Thyroid gland (tissue), 4 donors: ENCODE measurements at places on chromosomes 1 and 21.

DNA sequence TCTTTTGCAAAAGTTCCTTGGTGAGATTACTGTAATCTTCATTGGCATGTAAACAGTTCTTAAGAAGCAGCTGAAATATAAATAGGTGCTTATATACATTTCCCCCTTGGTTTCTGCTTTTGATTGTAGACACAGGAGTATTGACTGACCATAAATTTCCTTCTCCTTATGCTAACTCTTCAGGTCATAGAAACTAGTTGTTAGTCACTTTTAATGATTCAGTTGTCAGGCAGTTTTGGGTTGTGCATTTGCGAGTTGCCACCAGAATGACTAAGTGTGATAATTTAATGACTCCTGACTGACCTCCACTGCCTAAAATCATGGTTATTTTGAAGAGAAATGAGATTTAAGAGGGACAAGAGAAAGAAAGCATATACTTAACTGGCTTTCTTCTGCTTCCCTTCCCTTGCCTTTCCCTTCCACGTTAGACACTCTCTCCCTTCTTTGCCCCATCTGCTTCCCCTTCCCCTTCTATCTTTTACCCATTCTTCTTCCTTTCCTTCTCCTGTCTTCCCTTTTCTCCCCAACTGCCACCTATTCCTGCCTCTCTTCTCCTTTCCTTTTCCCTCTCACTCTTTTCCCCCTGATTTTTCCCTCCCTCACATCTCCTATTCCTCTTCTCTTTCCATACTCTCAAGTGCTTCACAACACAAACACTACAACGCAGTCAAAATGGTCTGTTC is 12.3 kb downstream of the ZMPSTE24 start:
- no peak for DNase-seq

GRCh38 chr1:116001739-116002487 is 25.6 kb downstream of the SLC22A15 start:
- DNase-seq, result peak; percentile 52

- no peak for DNase-seq
These were observed 58.3 kb upstream of the B3GALNT2 start for GRCh38 chr1:235562589-235562988.

DNA sequence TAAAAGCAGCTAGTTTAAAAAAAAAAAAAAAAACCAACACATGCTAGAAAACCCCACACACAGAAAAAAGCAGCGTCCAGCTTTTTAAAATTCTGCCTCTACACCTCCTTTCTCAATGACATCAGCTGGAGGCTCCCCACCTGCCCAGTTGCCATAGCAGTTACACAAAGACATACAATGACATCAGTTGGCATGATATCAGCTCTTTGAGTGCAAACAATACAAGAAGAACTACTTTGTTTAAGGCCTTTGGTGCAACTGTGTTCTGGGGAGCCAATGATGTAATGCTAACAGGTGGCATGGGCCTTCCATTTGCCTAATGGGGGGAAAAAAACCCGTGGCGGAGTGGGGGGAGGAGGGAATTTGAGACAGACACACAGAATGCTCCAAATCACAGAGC is 32.9 kb downstream of the DUSP10 start:
- peak; percentile 44 for DNase-seq

- DNase-seq, result peak; percentile 43
These were observed 18.5 kb upstream of the SAMD11 start for GRCh38 chr1:905071-905749.

GRCh38 chr1:5661196-5662085 is 330.8 kb downstream of the NPHP4 start:
- DNase-seq, result no peak

DNA sequence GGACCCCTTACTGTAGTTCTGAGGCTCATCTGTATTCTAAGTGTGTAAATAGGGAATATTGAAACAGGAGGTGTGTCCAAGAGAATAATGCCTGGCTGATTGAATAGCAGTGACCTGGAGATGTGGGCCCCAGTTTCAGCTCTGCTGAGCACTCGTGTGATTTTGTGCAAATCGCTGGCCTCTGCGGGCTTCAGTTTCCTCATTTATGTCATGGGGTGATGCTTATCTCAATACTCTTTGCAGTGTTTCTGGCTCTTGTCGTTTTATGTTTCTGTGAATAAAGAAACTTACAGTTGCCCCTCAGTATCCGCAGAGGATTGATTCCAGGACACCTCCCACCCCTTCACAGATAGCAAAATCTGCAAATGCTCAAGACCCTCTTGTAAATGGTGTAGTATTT is 5.0 kb downstream of the COG2 start:
- DNase-seq, result no peak

GRCh38 chr1:1099506-1100183 is 16.2 kb downstream of the C1orf159 start:
- DNase-seq, result no peak

DNA sequence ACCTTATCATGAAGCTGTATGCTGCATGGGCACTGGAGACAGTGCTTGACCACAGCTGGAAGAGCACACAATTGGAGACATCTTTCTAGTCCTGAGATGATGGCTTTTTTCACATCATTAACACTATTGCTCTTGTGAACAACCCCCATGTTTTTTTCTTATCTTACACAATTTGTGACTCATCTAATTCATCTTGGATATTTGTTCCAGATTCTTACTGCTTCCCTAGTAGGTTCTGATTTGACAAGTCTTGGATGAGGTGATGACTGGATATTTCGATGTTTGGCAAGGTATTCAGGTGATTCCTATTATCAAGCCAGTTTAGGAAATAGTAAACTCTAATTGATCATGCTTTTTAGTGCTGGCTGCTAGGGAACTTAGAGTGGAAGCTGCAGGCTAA is 23.7 kb downstream of the HLX start:
- no peak for DNase-seq

DNA sequence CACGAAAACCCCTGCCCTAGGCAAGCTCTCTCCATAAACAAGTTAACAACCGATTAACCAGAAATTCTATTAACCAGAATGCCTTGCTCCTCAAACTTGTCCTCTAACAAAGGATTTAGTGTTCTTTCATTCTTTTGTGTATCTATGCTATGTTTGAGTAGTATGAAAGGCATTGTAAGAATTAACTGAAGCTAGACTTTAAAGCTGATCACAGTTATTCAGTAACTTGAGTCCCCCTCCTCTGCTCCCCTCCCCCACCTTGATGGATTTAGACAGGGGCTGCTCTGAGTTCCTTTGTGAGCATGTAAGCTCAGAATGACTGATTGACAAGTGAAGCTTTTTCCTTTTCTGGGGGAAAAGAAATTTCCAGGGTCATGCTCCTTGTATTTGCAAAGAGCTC is 257.6 kb downstream of the TTLL7 start:
- no peak for DNase-seq

DNA sequence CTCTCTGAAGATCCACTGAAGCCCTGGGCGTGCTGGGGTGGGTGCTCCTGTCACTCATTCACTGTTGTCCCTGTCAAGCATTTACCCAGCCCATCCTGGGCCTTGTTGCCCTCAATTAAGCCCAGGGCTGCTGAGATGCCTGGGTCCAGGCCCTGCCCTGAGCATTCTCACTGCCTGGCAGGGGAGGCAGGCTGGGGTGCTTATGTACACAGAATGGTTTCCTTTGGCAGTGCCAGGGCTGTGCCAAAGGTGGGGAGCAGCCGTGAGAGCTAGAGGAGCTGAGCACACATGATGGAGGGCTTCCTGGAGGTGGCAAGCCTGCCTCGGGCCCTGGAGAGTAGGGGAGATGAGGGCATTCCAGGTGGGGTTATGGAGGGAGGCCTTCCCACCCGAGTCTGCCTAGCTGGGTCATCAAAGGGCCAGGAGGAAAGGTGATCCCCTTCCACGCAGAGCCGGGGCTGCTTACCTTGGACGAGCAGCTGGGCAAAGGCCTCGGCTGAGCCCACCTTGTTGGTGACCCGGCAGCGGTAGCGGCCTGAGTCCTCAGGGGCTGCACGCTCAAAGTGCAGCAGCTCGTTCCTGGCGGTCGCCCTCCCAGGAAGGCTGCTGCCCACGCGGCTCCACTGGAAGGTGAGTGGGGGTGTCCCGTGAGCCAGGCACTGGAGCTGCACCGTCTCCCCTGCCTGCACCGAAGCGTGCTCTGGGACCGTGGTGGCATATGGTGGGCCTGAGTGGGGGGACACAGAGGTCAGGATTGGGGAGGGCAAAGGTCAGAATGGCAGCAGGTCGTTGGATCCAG is 26.5 kb downstream of the LDLRAD2 start:
- no peak for DNase-seq

DNA sequence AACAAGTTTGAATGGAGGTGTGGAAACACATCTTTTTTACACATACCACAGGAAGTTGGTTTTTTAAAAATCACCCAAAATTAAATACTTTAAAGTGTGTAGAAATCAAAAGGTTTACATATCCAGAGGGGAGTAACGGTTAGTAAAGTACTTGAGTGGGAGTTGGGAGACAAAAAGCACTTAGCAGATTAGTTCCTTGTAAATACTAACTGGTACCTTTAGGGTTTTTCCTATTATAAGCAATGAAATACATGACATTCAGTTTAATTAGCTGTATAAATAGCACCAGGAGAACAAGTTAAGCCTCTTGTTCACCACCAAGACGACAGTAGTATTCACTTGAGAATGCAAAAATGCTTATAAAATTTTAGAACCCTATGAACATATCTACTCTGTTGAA is 23.7 kb upstream of the RAVER2 start:
- DNase-seq, result no peak

DNA sequence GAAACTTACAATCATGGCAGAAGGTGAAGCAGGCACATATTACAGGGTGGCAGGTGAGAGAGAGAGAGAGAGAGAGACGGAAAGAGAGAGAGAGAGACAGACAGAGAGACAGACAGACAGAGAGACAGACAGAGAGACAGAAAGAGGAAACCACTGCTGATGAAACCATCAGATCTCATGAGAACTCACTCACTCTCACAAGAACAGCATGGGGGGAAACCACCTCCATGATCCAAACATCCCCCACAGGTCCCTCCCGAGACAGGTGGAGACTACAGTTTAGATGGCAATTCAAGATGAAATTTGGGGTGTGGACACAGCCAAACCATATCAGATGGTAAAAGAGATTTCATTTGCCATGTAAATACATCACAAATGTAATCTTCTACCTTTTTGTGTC is 708.1 kb downstream of the MRPL39 start:
- no peak for DNase-seq

GRCh38 chr1:228541725-228542124 is 54.5 kb downstream of the RNF187 start:
- DNase-seq, result no peak

- DNase-seq, result no peak
These were observed 5.7 kb downstream of the DDAH1 start for GRCh38 chr1:85459290-85459689.

DNA sequence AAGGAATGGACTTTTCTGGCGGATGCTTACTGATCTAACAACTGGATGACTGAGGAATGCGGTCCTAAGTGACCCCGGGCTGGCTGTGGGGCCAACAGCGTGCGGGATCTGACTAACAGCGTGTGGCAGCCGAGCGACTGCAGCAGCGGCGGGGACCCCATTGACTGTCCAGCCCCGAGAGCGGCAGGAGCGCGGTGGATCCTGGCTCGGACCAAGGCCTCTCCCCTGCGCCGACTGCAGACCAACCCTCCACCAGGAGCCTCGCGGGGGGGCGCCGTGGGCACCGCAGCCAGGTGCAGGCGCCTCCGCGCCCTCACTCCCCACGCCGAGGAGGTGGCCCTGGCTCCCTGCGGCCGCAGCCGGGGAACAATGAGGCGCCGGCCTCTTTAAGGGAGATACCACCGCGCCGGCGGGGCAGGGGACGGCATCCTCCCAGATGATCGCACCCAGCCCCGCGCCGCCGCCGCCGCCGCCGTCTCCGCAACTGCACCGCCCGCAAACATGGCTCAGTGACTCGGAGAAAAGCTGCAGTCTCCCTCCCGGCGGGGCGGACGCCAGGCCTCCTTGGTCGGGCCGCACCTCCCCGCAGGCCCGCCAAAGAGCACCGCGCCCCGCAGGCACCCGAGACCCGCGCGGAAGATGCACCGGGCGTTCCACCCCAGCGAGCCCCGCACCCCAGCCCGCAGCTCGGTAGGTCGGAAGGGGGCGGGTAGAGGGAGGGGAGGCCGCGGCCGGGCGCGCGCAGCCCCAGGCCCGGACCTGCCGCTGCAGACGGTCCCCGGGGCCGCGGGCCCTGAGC is 694 bp upstream of the PDIK1L start:
- DNase-seq, result peak; percentile 86

GRCh38 chr21:29586696-29587095 is 288.0 kb downstream of the BACH1 start:
- no peak for DNase-seq

- no peak for DNase-seq
These were observed 35.6 kb upstream of the ATP1A1 start for GRCh38 chr1:116337398-116337797.

GRCh38 chr1:22117238-22117637 is 25.7 kb downstream of the WNT4 start:
- DNase-seq, result no peak

- DNase-seq, result no peak
These were observed 14.4 kb downstream of the C1orf159 start for GRCh38 chr1:1101503-1101902.

DNA sequence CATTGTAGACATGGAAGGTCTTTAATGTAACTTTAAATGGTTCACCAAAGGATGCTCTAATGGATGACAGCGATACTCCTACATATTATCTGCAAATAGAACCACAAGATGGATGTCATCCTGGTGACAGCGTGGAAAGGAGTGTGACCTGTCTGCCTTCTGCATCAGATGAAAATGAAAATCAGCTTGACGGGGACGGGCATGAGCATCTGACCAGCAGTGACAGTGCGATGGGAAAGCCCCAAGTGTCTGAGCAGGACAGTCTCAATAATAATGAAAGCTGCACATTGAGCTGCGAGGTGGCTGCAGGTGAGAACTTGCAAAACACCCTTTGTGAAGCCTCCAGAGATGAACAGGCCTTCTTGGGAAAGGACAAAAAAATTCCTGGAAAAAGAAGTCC is 25.2 kb downstream of the CNST start:
- DNase-seq, result no peak

DNA sequence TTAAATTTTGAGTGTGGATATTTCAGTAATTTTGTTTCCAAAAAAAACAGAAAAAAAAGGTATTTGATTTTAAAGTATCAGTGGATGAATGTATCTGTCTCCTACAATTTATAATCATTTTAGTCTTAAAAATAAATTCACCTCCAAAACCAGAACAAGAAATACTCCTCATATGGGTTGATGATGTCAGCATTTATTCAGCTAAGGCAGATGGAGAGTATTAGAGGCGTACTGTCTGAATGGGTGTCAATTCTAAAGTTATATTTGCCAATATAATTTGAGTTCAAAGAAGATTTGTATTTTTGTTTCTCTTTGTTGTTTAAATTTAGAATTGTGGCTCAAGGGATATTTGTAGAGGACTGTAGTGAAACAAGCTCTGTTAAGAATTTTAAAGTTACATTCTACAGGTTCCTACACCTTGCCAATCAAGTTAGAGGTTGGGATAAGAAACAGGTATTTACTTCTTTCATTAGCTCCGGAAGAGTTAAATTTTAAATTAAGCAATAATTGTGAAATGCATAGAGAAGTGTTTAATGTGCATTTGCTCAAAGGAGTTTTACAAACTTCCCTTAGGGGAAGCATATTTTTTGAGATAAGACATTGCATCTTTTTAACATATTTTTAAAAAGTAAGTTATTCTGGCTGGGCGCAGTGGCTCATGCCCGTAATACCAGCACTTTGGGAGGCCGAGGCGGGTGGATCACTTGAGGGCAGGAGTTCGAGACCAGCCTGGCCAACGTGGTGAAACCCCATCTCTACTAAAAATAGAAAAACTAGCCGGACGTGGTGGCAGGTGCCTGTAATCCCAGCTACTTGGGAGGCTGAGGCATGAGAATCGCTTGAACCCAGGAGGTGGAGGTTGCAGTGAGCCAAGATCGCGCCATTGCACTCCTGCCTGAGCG is 1.2 kb downstream of the PLA2G4A start:
- DNase-seq, result no peak
